ENCODE measurements at places on chromosomes 5 and 9.

- no peak for DNase-seq
These were observed 3.3 kb downstream of the SNAPC3 start for GRCh38 chr9:15426019-15426418.

- no peak for DNase-seq
These were observed 32.9 kb upstream of the SLC36A1 start for GRCh38 chr5:151414536-151414935.

GRCh38 chr5:74919041-74919440 is 52.9 kb upstream of the FAM169A start:
- no peak for DNase-seq

DNA sequence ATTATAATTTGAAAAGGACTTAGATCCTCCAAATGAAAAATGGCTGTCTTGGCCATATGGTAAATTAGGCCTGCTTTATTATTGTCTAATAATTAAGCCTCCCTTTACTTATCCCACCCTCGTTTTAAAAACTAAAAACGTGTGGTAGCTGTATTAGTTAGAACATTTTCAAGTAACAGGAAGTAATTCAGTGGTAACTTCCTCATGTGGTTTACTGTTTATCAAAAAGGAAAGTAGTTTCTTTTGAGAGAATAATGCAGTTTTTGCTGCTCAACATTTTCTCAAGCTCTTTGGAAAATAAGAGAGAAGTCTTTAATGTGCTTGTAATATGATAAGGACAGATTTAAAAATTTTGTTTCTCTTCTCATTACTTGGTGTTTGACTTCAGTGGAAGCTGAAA is 26.0 kb downstream of the ZCCHC7 start:
- no peak for DNase-seq

DNA sequence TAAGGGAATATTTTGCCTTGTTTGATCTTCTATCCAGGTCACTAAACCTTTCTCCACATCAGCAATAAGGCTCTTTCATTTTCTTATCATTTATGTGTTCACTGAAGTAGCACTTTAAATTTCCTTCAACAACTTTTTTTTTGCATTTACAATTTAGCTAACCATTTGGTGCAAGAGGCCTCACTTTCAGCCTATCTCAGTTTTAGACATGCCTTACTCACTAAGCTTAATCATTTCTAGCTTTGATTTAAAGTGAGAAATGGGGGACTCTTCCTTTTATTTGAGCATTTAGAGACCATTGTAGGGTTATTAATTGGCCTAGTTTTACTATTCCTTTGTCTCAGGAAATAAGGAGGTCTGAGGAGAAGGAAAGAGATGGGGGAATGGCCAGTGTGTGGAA is 250.5 kb downstream of the AUH start:
- no peak for DNase-seq

DNA sequence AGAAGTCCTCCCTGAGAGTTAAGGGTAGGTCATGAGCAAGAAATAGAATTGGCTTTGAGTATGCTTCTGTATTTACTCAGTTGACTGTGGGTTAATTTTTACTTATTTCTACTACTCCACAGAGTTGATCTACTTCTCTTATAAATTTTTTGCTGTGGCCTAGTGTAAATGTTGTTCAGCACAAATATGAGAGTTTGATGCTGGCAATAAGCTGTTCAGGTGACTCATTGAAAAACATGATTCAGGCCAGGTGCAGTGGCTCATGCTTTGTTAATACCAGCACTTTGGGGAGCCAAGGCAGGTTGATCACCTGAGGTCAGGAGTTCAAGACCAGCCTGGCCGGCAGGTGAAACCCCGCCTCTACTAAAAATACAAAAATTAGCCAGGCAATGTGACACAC is 4.5 kb upstream of the CDK7 start:
- DNase-seq, result no peak

DNA sequence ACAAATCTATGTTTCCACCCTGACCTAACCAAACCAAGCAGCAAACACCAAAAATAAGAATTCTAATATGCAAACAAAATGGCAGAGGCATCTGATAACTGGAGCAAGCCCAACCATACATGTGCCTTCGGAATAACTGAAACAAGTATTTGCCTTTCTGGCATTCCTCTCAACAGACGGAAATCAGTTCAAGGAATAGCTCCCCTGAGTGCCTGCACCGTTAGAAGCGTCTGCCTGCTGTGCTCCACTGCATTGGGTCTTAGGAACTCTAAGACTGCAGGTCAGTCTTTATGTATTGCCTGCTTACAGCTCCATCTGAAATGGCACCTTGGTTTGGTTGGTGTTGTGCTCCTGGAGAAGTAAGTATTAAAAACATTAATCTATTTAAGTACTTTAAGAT is 98.5 kb downstream of the MRPS27 start:
- DNase-seq, result no peak

- no peak for DNase-seq
These were observed 26.9 kb downstream of the BICD2 start for GRCh38 chr9:92737611-92738299.

- no peak for DNase-seq
These were observed 111.3 kb upstream of the ADRA1B start for GRCh38 chr5:159805021-159805420.

GRCh38 chr5:123659011-123659410 is 147.0 kb downstream of the CSNK1G3 start:
- no peak for DNase-seq

- no peak for DNase-seq
These were observed 189.6 kb downstream of the PIK3R1 start for GRCh38 chr5:68405026-68405684.

- DNase-seq, result no peak
These were observed 31.8 kb downstream of the DMRT3 start for GRCh38 chr9:1008216-1008615.

DNA sequence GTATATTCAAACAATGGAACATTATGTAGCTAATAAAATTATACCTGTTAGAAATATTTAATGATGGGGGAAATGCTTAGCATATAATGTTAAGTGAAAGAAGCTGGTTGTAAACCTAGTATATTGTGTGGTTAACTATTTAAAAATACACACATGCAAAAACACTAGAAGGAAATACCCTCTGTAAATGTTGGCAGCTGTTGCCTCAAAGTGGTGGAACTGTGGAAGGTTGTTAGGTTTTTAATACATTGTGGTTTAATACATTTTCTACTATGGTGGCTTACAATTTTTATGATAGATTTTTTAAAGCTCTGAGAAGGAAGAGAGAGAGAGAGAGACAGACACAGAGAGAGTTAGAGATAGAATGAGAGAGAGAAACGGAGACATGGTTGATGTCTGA is 74.9 kb downstream of the COL15A1 start:
- DNase-seq, result no peak

DNA sequence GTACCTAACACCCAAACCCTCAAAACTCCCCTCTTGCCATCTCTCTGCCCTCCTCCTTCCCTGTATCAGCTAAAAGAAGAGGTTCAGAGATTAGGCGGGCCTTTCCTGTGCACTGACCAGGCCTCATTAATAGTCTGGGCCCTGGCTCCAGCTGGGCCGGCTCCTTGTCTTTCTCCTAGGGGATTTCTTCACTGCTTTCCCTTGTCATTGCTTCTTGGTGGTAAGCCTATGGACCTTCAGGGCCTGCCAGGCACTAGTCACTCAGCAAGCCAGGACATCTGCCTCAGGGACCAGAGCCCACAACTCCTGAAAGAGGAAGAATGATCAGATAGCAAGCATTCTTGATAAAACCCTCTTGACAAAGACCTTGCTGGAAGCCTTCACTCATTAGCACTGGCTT is 50.9 kb downstream of the MRRF start:
- DNase-seq, result no peak

GRCh38 chr9:14434158-14434504 is 120.2 kb upstream of the NFIB start:
- no peak for DNase-seq

- DNase-seq, result no peak
These were observed 6.1 kb upstream of the CACFD1 start for GRCh38 chr9:133453651-133454050.

- DNase-seq, result no peak
These were observed 488.6 kb downstream of the TLR4 start for GRCh38 chr9:118192807-118193206.

DNA sequence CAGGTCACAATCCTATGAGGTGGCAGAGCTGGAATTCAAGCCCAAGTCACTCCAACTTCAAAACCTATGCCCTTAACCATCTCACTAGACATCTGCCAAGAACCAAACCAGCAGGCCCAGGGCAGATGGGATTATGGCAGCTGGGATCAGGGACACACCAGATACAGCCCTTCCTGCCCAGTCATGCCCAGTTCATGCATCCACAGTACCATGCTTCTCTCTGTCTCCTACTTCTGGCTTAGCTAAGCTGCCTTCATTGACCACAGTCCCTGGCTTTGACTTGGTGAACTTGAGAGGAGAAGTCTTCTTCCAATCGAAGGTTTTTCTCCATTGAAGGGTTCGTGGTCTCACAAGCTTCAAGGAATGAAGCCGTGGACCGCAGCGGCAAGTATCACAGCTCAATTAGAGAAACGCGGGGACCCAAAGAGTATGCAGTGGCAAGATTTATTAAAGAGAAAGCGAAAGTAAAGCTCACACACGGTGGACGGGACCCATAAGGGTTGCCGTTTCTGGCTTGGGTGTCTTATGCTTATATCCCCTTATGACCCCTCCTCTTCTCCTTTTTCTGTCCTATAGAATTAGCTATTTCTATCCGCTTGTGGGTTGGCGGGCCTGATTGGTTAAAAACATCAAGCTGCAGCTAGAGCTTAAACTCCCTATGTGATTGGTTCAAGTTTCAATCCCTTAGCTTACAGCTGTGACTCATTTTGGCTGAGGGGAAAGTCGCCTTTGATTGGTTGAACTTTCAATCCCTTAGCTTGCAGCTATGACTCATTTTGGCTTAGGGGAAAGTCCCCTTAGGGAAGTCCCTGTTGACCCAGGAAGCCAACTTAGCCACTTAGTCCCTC is 101.2 kb downstream of the TRIM36 start:
- DNase-seq, result no peak

GRCh38 chr9:133004091-133004998 is 25.9 kb downstream of the GFI1B start:
- DNase-seq, result no peak

- DNase-seq, result no peak
These were observed 128.3 kb downstream of the MARCHF11 start for GRCh38 chr5:16051246-16051755.

DNA sequence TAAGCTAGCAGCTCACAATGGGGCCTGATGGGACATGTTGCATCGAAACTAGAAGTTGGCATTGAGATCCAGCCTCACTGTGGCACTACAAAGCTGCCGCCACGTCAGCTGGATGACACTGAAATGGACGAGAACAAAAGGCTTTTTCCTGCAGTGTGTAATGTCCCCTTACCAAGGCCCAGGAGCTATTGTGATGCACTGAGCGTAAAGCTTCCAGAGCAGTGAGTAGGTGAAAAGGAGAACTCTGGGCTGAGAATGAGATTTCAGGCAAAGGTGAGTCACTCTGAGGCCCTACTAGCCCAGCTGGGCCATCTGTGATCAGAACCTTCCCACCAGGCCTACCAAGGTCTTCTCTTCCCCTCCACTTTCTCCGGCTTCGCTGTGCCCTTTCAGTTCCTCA is 528.1 kb upstream of the KLF4 start:
- no peak for DNase-seq

DNA sequence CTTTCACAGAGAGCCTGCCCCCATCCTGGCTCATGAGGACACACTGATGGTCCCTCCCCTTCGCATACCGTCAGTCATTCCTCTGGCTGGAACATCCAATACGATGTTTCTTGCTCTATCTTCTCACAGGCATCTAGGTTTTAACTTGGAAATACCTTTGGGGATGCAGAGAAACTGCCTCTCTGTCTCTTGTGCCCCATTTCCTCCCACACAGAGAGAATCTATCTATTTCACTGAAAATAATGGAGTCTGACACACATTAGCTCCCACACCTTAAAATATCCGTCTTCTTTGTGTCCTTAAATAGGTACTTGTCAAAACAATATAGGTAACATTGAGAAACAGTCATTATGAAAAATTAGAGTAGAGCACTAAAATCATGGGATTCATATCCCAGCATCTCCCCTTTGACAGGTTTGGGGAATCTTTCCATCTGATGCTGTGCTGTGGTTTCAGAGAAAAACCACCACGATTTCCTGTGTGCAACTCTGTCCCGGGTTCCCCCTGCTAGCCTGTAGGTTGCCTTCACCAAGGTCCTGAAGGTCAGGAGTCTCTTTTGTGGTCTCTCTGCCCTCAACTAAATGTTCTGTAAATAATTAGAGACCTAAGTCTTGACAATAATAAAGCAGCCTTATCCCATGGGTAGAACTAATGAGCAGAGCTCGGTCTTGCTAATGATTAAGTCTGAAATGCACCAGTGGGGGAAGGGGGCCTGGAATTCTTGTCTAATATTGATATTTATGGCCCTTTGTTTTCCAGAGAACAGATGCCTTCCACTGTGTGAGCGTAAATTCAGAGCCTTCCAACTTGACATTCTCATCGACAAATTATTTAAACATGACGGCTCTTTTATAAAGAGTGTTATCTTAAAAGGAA is 371.0 kb downstream of the ICE1 start:
- no peak for DNase-seq

DNA sequence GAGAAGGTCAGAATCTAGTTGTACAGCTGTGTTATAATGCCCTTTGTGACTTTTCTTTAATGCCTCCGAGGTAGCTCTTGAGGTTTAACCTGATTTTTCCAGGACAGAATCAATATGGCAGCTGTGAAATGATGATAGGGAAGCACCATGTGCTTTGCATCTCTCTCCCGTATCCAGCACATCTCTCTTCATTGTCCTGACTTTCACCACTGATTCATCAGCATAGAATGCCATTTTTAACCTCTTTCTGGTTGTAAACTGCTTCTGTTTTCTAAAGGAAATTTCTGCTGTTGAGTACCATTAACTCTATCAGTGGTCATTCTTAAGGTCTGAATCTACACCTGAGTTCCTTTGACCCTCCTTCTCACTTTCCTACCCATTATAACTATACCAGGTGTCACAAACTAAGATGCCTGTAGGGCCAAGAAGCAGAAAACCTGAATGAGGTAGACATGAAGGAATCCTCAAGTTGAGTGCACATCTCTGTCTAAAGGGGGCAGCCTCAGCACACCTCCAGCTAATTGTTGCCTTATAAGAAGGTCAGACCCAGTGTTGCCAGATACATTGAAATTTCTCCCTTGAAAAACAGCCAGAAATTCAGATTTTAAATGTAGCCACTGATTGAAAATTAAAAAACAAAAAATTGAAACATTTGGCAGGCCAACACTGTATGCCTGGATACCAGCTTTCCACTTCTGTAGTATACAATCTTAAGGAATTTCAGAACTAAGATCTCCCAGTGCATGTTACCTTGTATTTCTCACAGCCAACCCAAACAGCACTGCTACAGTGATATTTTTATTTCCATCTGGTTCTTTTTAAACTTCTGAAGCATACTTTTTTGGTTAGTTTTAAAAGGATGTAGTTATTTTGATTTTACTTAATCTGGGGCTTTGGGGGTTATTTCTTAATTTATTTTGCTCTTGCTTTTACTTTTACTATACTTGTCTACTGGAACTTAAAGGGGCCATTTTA is 35.8 kb upstream of the TLX3 start:
- no peak for DNase-seq

Measured in hypothalamus (tissue), 51 donors.